PC-9 (cell line): ENCODE measurements at places on chromosomes 12 and 14.

GRCh38 chr12:69405566-69405865, 46.0 kb downstream of the YEATS4 start:
- peak; percentile 82 for DNase-seq

DNA sequence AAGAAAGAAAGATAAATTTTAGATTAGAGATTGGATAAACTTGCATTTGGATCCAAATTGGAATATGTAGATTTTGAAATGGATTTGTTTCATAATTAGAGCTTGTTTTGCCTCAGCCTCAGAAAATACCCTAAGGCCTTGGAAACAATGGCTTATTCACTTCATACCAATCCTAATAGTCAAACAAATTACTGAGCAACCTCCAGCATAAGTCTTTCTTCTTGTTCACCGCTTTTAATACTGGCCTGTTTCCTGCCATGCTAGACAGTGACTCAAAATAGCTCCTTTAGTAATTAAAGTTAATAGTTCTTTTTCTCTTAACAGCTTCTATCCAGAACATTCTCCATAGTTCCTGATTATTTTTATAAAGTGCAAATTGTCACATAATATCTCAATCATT, 110.9 kb upstream of the DNM1L start:
- DNase-seq, result peak; percentile 89

GRCh38 chr12:82896979-82897378, 210.3 kb downstream of the TMTC2 start:
- DNase-seq, result peak; percentile 17

DNA sequence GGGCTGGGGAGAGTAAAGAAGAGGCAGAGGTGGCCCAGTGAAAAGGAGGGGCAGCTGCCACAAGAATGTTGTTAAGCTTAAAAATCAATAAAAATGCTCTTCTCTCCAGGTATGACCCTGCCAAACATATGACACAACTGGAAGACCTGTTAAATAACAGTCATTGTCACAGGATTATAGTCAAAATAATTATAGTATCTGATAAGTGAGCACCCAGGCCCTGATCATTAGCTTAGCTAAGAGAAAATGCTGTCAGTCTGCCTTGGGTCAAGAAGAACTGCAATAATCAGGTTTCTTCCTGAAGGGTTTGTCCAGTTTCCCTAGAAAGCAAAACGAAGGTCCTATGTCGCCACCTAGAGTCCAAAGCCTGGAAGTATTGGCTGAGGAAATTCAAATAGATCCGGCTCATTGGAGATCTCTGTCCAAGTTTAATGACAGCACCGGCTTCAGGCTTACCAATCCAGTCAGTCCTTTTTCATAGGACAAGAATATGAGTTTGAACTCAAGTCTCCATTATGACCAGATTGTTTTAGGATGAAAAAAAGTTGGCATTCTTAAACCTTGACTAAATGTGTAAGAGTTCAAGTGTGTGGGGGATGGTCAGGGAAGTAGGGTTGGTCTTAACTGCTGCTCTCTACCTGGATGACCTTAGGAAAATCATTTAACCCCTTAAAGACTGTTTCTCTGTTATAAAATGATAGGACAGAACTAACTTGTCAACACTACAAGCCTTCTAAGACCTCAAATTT, 22.5 kb upstream of the NKX2-8 start:
- DNase-seq, result peak; percentile 51

- DNase-seq, result no peak
These were observed 30.8 kb downstream of the NCKAP5L start for GRCh38 chr12:49797449-49797776.

DNA sequence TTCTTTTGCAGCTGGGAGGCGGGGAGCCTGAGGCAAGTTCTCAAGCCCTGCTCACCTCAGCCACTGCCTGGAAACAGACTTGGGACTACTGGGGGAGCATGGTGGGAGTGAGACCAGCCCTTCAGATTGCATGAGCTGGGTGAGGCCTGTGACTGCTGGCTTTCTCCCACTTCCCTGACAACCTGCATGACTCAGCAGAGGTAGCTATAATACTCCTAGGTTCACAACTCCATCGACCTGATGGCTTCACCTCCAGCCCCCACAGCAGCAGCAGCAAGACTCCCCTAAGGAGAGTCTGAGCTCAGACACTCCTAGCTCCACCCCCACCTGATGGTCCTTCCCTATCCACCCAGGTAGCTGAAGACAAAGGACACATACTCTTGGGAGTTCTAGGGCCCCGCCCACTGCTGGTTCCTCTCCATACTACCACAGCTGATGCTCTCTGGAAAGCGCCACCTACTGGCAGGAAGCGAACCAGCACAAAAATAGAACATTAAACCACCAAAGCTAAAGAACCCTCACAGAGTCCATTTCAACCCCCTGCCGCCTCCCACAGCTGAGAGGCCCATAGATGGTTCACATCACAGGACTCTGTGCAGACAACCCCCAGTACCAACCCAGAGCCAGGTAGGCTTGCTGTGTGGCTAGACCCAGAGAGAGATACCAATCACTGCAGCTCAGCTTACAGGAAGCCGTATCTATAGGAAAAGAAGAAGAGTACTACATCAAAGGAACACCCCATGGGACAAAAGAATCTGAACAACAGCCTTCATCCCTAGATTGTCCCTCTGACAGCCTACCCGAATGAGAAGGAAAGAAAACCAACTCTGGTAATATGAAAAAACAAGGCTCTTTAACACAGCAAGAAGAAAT, 68.7 kb downstream of the RPAP3 start:
- peak; percentile 43 for DNase-seq

DNA sequence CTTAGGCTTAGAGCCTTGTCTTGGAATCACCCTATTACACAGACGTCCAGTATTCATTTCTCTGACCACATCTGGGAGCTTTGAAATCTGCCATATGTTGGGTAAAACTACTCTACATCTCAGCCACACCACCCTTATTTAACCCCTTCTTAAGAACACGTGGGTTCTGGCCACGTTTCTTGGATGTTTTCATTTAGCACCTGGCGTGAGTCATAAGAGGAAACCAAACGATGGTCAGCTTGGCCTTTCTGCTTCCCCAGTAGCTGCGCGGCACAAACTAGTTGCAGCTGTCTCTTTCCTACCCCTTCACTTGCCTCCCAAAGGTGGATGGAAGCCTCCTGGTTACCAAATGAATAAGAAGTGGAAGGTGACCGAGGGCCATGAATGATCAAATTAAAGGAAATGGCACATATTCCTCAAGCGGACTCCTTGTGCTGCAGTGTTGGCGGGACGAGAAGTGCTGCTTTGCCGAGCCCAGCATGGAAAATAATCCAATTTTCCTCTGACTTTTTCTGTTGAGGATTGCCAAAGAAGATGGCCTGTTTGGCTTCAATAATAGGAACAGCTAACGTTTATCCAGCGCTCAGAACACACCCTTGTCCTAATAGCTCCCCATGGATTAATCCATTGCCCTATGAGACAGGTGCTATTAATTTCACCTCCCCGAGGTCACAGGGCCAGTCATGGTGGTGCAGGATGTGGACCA, 154.1 kb downstream of the ZNF664 start:
- no peak for DNase-seq

- DNase-seq, result no peak
These were observed 286.6 kb upstream of the RGS6 start for GRCh38 chr14:71645656-71646055.

DNA sequence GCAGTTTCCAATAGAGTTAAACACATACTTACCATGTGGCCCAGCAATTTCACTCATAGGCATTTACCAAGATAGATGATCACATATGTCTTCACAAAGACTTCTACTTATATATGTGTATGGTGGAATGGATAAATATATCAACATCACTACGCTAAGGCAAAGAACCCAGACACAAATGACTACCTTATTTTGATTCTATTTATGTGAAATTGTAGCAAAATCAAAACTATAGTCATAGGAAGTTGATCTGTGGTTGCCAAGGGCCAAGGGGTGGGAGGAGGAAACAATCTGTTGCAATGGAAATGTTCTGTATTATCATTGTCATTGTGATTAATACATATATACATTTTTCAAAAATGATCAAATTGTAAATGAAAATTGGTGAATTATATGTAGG, 47.7 kb upstream of the ANP32D start:
- DNase-seq, result no peak

DNA sequence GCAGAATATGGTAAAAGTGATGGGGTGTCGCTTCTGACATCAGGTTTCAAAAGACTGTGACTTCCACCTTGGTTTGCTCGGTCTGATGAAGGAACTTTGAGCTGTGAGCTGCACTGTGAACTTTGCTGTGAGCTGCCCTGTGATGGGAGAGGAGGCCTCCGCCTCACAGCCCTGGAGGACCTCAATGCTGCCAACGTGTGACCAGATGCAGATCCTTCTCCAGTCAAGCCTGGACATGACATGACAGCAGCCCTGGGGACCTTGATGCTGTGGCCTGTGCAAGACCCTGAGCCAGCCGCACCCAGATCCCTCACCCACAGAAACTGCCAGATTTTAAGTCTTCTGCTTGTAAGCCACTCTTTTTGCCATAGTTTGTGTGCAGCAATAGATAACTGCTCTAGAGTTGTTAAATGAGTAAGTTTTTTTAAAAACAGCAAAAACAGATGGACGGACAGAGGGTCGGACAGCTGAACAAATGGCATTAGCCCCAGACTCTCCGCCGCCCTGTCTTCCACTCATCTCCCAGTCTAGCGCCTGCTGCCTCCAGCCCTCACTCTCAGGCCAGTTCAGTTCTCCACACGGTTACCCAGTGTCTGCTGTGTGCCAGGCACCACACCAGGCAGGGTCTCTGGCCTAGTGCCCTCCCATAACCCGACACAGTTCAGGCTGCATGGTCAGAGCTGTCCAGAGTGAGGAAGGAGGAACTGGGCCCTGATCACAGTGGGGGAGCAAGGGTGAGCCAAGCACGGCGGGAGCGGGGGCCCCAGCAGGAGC, 13.1 kb upstream of the LRTM2 start:
- no peak for DNase-seq

- DNase-seq, result no peak
These were observed 119.1 kb upstream of the PMCH start for GRCh38 chr12:102316723-102317122.

DNA sequence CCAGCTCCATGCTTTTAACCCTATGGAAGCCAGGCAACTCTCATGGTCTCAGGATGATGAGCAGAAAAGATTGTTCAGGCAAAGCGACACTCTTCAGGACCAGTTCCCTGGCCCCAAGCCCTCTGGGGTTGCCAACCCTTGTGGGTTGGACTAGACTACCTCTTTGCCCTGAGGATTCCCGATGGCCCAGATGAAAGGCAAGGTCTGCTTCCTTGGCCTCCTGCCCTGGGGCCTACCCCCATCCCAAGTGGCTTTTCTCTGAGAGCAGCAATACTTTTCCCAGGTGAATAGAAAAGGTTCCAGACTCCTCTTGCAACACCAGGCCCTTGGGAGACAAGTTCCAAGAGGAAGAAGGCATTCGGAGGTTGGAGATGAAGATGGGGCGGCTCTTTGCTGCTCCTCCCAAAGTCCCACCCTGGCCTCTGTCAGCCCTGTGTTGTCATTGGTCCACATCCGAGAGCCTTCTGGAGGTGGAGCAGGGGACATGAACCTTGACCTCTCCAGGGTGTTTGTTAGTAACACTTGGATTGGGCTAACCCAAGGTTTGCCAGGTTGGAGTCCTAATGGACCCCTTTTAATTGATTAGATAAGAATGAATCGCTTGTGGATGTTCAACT, 131.1 kb downstream of the GCH1 start:
- DNase-seq, result no peak

GRCh38 chr12:53990311-53991076, 5.5 kb downstream of the HOXC10 start:
- DNase-seq, result no peak

GRCh38 chr14:89493877-89494634, 77.0 kb upstream of the FOXN3 start:
- no peak for DNase-seq

DNA sequence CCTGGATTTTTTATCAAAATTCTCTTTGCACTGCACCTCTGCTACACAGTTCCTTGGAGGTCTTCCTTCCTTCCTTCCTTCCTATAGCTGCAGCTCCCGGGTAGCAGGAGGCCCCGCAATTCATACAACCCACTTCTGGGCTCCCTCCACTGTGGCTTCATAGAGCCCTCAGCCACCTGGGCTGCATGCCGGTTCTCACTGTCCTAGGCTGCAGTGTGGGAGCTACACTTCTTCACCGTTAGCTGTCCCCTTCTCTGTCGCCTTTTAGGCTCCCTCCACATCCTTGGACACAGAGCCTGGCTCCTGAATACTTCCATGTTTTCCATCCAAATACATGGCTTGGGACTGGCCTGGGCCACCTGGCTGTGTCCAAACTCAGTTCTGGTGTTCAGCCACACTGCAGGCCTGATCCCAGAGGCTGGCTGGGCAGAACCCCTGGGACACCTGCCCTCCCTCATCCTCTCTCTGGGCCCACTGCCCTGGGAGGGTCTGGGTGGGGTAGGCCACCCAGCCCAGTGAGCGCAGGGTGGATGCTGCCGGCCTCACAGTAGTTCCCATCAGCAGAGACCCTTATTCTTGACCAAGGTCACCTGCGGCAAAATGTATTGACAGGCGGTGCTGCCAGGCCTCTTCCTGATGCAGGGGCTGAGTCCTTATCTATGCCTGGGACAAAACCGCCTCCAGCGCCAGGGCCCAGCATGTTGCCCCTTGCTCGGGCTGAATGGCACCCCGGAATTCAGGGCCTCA, 1.7 kb downstream of the SERPINA10 start:
- no peak for DNase-seq

DNA sequence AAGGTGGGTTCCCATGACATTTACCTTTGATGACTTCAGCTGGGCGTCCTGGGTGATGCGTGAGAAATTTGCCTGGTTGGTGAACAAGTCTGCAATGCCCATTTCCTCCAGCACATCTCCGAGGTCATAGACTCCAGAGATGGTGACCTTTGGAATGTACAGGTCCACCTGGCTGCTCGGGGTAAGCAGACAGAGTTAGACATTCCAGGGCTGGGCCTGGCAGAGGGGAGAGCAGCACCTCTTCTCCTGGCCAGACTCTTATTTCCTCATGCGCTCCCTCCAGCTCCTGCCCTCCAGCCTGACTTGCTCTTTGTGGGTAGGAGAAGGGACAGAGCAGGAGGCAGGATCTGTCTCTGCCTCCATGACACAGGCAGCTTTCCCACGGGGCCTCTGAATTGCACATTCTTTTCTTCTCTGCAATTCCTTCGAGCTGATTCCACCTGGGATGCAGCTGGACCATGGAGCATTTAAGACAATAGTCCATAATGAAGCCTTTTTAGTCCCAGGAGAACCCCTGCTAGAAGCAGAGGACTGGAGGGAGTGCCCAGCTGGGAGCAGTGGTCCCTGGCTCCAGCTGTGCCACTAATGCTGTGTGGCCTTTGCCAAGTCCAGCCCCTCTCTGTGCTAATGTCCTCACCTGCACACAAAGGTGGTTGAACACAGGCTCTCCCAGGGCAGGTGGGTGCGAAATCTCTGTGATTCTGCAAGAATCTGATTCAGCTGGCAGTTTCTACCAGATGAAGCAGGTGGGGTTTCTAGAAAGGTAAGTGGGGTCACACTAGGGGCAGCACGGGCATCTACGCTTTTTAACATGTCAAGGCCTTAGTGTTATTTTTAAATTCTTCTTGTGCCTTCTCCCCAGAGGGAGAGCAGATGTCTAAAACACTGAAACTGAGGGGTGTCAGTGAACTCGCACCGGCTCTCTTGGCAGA, 13.2 kb upstream of the SERPINA10 start:
- no peak for DNase-seq
